EL (cell line): ENCODE measurements at places on chromosomes 6 and 20.

DNA sequence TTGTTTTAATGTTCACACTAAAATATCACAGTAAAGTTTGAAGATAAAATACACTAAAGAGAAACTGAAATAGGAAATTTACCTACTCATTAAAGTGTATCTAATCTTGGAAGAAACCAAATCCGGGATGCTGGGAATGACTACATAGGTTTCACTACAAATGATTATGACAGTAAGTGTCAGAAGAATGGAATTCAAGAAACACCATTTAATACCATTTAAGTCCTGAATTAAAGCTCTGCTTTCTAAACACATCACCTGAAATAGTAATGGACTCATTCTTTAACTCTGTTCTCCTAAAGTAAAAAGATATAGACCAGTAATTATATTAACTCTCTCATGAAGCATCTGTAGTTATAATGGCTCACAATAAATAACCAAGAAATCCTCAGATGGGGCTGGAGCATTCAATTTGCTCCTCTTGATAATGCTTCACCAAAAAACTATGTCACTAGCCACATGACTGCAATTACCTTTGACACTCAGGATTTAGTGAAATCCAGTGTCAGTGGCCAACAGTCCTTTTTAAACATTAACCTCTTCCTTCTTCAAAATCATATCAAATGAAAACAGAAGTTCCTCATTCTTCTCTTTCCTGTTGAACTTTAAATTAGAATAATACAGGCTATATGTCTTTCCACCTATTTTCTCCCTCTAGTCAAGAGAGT is 41.4 kb downstream of the MAP7 start:
- DNase-seq: no peak

- no peak for DNase-seq
Observed at GRCh38 chr20:19811231-19811630, 53.2 kb downstream of the RIN2 start.

GRCh38 chr6:159098636-159099106 is 53.9 kb upstream of the TAGAP start:
- DNase-seq: no peak

DNA sequence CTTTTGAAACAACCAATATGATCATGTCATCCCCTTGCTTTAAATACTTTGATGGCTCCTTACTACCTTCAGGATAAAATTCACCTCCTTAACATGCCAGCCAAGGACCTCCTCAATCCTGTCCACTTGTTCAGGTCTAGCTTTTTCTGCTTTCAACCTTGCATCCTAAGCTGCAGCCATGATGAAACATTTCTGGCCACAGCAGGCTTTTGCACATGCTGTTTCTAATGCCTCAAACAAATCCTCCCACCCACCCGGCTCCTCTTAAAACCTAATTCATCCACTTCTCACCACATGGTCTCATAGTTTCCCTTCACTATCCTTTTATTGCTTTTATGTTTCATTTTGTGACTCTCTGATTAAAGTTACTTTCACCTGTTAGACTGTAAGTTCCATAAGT is 124.6 kb downstream of the MYB start:
- DNase-seq: no peak

DNA sequence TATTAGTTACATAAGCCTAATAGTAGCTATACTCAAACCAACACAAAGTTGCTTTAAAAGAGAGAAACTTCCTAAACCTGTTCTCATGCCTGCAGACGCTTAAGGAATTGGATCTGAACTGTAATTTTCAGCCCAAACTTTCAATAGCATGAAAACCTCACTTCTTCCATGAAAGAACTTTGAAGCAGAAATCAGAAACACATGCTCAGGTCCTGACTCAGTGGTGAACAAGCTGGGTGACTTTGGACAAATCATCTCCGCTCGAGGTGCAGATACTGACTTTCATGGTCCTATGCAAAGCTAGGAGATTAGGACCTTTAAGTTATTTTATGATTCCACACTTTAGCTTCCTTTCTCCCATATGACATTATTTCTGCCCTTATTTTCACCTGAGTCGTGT is 36.5 kb downstream of the NOX3 start:
- peak; percentile 53 for DNase-seq

DNA sequence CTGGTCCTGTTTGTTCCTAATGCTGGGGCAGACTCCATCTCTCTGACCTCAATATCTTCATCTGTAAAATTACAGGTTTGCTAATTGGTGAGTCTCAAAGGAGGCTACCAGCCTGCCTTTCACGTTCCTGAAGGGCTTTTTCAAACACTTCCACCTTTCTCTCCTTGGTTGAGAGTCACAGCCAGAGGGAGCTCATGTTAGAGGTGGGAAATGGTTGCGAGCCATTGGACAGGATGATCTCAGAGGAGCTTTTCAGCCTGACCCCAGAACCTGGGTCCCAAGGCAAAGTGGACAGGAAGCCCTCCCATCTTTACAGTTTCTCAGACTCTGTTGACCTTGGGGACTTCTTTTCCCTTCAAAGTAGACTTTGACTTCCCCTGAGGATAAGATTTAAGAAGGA is 37.6 kb downstream of the NDUFAF5 start:
- no peak for DNase-seq

GRCh38 chr6:37640786-37641395 is 56.8 kb downstream of the MDGA1 start:
- no peak for DNase-seq
